ENCODE measurements at places on chromosomes 1 and 21.

GRCh38 chr1:30106125-30106524 is 617.3 kb downstream of the MATN1 start:
- DNase-seq: no peak

DNA sequence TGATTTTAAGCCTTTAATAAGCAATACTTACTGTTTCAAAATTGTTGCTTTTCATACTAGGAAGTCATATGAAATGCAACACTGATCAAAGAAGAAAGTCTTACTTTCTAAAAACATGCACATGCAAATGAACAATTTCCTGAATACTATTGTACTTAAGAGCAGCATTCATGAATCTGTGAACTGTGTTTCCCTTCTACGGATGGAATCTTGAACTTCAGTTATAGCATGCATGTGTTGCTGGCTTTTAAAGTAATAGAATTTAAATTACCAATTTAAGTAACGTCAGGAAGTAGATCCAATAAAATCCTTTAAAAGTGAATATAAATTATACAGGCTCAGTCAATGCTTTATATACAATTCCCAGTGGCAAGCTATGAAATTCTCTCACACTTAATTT is 348.9 kb downstream of the KCNT2 start:
- DNase-seq: no peak

- DNase-seq: no peak
These were observed 225.1 kb upstream of the TMEM51 start for GRCh38 chr1:14928412-14928811.

DNA sequence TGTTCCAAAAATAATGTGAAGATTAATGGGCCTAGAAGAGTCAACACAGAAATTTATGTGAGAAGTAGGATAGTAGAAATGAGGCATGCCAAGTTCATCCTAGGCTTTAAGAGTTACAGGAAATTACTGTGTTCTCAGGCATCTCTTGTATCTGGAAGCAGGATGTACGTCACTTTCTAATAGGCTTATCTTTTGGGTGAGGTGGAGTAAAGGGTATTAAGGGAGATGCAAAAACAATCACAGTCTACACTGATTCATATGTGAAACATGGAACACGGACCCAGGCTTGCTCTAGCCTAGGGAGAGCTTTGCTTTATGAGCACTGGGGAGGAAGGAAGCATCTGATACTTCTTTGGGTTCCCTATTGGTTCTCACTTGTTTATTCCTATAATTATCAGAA is 84.5 kb upstream of the RGS4 start:
- no peak for DNase-seq

GRCh38 chr1:152824964-152825363 is 2.3 kb upstream of the LCE1A start:
- no peak for DNase-seq
